H54 (cell line): ENCODE measurements at places on chromosomes 6 and 20.
A peak's percentile ranks its signal among the peaks of the same experiment; 100 is the strongest.

DNA sequence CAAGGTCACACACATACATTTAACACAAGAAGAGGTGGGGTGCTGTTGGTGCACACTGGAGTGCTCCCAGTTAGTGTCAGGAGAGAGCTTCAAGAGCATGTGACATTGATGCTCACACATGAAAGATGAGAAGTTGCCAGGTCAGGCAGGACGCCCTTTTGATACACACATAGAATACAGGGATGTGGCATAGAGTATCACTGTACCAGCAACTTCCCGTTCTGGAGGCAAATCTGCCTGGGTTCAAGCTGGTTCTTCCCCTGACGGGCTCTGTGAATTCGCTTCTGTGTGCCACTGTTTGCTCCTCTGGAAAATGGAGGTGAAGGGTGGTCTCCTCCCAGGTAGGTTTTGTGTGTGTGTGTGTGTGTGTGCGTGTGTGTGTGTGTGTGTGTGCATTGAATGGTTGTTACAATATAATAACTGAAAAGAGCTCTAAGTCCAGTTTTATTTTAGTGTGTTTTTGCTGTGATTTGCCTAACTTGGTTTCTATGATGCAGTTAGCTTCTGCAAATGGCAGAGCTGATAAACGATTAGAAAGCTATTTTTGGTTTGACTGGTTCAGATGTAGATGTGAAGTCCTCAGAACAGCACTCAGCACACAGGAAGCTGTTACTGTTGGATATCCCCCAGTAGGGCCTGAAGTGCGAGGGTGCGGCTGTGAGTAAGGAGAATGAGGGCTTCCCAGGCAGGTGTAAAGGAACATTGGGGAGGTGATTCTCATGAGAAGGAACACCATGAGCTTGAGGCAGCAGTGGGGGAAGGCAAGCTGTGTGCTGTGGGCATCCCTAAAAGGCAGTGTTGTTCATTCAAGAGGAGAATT lies 53.4 kb downstream of the HIVEP1 start:
- DNase-seq: no peak

GRCh38 chr6:72657407-72658197 lies 35.7 kb downstream of the KCNQ5 start:
- DNase-seq: no peak

DNA sequence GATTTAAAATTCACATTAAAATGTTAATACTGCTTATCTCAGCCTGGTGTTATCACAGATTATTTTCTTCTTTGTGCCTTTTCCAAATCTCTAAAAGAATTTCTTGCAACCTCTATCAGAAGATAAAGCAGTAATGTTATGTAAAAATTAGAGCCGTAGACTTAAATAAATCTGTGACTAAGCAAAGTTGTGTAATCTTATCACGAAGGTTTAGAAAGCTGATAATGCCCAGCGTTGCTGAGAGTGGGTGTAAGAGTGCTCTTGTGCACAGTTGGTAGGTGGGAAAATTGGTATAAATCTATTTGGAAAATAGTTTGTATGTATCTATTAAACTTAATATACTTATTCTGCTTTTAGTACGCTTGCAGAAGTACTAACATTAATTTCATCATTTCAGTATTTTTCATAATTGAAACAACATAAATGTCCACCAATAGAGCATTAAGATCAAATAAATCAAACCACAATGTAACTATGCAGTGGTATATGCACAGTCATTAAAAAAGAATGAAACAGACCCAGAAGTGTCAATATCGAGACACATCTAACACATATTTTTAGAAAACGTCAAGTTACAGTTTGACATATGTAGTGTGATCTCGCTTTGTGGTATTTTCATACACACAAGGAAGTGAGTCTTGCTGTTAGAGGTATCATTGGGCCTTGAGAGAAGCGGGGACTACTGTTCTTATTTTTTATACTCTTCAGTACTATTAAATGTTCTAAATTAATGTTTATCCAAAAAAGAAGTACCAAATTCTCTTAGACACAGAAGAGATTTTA lies 54.4 kb upstream of the PBOV1 start:
- DNase-seq: no peak

DNA sequence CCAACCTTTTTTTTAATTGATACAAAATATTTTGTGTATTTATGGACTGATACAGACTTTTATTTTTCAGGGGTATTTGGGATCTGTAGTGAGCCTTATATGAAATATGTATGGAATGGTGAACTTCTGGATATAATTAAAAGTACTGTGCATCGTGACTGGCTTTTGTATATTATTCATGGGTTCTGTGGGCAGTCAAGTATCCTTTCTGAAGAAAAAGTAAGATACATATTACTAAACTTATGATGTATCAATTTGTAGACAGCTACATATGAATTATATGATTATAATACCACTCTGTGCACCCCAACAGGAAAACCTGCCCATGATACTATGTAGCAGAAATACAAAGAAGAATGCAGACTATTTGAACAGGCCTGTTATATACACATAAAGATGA lies 47.2 kb downstream of the FIG4 start:
- no peak for DNase-seq

DNA sequence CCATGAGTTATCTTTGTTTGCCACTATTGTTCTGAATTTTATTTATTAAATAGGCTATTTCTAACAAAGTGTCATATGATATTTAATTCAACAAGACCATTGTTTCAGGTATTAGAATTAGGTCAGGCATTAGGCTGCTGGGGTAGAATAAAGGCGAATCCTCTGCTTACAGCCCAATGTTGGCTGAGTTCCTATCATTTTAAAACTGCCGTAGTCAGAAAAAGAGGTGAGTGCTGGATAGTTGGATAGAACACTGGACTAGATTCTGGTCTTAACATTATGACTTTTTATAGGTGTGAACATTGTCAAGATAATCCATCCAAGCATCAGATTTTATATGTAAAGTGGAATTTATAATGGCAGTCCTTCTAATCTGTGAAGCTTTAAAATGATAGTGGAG lies 6.3 kb downstream of the RIMS1 start:
- no peak for DNase-seq

GRCh38 chr6:43628393-43629103 lies 516 bp downstream of the GTPBP2 start:
- peak; percentile 63 for DNase-seq

DNA sequence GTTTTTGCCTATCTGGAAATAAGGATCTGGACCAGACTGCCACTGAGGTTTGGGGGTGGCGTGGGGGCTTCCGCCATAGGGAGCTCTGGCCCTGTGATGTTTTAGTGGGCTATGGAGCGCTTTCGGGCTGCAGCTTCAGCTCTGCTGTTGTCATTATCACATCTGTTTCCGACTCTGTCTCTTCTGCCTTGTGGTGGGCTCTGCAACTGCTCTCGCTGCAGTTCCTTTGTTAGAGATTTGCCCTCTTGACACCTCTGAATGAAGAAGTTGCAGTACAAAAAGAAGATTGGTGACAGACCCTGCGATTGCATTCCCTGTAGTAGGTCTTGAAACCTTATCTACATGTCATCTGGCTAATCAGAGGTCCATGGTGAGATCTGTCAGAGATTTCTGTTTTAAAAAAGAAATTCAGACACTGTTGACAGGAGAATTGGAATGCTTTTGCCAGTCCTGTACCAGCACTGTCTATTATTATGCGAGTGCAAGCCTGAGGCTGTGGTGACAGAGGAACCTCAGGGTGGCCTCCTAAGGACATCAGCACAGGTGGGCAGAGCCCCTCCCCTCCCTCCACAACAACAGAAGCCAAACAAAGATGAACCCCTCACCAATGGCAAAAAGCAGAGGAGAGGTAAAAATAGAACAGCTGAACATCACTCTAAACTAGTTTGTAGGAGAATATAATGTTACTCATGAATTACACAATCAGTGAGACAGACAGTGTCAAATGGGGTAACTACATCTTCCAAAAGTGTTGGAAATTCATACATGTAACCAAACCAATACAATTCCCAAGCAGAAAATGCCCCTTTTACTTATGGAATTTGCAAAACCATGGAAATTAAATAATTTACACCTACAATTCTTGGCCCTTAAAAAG lies 63.5 kb upstream of the DEFB112 start:
- DNase-seq: no peak

DNA sequence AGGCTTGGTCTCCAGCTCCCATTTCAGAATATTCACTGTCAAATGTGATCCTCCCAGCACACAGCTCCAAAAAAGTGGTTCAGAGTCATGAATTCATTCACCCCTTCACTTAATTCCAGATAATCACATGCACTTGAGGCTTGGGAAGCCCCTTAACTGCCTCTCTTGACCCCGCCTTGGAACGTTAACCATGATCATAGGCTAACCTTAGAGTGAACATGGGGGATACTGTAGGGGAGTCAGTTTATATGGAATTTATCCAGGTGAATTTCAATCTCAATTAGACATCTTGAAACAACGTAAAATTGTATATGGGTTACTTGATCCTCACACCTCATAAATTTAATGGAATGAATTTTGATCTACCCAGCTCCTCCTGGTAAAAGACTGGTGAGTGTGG lies 346.8 kb upstream of the ARID1B start:
- no peak for DNase-seq

DNA sequence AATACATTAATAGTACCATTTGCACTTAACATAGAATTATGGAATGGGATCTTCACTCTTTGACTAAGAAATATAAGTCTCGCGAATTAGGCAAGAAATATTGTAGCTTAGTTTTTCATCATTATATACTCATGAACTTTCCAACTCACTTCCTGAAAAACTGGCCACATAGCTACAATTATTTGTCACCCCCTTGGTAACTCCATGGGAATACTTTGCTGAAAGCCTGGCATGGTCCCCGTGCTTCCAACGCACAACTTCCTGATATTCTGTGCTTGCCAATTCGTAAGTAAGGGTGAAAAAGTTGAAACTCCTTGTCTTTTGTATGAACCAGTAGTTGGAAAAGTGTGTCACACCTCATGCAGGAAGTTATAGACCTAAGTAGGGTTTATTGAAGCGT lies 23.7 kb upstream of the HLA-DQA1 start:
- no peak for DNase-seq

- no peak for DNase-seq
These were observed 211.0 kb downstream of the LRFN2 start for GRCh38 chr6:40376113-40376650.

DNA sequence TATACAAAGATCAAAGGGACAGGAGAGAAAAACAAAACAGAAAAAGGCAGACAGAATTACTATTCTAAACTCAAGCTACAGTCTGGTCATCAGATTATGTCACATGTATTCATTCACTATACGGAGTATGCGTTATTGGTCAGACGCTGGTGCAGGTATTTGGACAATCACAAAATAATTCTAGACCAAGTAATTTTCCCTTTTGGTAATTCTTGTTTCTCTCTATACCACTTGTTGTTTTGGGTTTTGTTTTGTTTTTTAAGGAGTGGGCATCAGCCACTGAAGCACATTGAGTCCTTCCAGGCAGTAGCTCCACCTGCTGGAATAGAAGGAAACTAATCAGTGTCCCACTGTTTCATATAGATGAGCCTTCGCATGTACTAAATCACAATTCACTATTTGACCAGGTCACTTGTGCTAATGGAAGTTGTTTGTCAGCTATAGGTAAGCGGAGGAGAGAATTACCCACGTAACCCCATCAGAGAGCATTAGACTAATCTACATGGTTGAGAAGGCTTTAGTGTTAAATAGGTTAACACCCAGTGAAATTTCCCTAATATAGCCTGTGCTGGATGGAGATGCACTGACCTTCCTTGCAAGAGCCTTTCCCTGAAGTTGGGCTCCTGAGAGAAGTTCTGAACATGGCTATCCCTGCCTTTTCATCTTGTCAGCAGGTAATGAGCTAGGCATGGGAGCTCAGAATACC lies 77.9 kb downstream of the TNFAIP3 start:
- DNase-seq: no peak

- DNase-seq: peak; percentile 4
These were observed 3.8 kb upstream of the LPA start for GRCh38 chr6:160667639-160668481.

DNA sequence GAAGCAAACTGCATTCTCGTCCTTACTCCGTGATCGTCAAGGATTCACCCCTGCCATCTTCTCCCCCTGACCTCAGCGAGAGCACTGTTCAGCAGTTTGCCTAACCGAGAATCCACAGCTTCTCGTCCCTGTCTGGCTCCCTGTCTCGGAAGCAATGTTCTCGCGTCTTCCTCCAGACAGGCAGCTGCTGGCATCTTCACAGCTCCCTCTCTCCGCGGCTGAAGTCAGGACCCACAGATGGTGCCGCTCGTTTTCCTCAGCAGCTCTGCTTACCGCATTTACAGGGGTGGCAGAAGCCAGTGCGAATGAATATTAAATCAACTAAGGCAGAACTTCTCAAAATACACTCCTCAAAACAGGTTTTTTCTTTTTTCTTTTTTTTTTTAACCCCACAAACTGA lies 18.9 kb upstream of the SLC22A2 start:
- DNase-seq: no peak

DNA sequence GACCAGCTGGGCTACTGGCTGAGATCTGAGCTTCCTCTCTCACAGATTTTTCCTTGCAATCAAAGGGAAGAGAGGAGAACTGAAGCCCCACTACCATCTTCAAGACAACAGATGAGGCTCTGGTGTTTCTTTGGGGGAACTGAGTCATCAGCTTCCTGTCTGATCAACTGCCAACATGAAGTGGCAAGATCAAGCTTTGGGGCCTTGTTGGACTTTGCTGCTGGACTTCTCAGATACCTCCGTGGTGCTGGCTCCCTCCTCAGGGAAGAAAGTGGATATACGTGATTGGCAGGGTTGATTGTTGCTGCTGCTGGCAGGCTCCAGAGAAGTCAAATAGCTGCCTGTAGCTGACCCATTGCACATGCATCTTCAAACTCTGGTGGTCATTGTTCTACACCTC lies 3.6 kb upstream of the TOX2 start:
- DNase-seq: no peak

DNA sequence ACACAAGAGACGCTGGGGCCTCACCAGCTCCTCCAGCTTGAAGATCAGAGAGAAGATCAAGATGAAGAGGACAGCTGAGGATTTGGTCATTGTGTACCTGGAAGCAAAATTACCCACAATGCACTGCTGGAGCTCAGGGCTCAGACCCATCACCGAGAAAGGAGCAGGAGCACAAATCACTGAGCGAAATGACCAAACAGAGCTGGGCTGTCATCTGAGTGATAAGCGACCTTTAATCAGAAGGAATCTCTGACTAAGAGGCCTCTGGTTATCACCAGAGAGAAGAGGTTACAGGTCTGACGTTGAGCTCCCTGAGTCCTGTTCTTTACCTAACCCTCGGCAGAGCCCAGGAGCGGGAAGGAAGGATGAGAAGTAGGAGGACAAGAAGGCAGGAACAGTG lies 47.5 kb upstream of the CDH22 start:
- no peak for DNase-seq

GRCh38 chr6:35449287-35449881 lies 2.8 kb upstream of the FANCE start:
- DNase-seq: peak; percentile 72

- DNase-seq: peak; percentile 27
These were observed 43.1 kb downstream of the BLTP3A start for GRCh38 chr6:34834789-34835518.

GRCh38 chr6:22364306-22364705 lies 67.5 kb upstream of the PRL start:
- no peak for DNase-seq

- DNase-seq: no peak
These were observed 15.7 kb downstream of the NKX2-2 start for GRCh38 chr20:21498195-21498594.

- DNase-seq: no peak
These were observed 11.8 kb downstream of the ENPP1 start for GRCh38 chr6:131819572-131820124.
